ENCODE measurements at places on chromosomes 7 and 10.
A peak's percentile ranks its signal among the peaks of the same experiment; 100 is the strongest.

DNA sequence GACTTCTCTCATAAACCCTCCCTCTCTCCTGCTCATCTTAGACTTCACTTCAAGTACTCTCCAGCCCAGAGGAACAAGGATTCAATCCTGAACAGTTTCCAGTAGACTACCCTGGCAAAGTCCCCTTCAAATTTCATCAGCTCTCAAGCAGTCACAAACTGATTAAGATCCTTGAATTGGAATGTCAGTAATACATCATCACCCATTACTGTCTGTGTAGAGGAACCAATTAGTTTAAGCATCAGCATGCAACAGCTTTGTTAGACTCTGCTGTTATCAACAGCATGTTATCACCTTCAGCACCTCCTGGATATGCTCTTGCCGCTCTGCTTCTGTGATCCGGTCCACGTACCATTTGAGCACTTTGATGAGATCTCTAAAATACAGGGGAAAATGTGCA lies 307.0 kb upstream of the IMMP2L start:
- DNase-seq: no peak

- DNase-seq: peak; percentile 75
Measured at GRCh38 chr10:45420453-45421192, 46.6 kb downstream of the ALOX5 start.

DNA sequence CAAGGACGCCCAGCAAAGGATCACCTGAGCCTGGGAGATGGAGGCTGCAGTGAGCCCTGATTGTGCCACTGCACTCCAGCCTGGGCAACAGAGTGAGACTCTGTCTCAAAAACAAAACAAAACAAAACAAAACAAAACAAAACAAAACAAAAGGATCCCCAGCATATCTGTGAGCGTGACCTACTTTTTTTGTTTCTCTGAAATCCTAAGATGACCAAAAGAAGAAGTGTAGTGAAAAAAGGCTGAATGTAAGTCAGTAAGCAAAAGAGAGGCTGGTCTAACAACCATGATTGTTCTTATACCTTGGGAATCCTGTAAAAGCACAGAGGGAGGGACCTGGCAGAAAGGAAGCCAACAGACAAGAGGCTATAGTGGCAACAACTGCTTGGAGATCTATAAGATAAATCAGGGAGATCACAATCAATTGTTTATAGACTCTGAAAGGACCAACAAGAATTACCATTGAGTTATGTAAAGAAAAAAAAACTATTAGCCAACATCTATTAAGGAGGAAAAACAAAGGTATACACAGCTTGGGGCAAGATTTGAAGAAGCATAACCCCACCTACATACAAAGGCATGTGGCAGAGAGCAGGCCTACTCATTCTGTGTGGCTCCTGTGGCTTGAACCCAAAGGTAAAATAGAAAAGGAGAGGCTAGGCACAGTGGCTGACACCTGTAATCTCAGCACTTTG lies 255.2 kb upstream of the KLF14 start:
- no peak for DNase-seq

DNA sequence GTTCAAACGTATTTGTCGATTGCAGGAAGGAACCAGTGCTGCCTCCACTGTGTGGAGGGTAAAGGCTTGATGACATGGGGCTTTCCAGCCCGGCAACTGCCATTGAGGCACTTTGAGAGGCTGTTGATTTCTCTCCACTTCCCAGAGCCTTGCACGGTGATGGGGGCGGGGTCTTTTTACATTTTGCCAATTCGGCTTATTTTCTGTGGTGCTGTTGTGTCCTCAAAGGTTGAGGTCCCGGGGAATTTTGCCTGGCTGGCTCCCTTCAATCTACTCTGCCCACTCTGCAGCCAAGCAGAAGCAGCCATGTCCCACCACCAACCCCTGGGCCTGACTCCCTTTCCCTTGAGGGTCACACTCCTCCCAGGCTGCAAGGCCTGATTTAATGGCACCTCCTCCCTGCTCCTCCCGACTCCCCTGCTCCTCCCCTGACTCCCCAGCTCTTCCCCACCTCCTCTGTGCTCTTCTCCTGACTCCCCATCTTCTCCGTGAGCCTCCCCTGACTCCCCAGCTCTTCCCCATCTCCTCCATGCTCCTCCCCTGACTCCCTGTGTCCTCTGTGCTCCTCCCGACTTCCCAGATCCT lies 39.0 kb downstream of the OAT start:
- no peak for DNase-seq

DNA sequence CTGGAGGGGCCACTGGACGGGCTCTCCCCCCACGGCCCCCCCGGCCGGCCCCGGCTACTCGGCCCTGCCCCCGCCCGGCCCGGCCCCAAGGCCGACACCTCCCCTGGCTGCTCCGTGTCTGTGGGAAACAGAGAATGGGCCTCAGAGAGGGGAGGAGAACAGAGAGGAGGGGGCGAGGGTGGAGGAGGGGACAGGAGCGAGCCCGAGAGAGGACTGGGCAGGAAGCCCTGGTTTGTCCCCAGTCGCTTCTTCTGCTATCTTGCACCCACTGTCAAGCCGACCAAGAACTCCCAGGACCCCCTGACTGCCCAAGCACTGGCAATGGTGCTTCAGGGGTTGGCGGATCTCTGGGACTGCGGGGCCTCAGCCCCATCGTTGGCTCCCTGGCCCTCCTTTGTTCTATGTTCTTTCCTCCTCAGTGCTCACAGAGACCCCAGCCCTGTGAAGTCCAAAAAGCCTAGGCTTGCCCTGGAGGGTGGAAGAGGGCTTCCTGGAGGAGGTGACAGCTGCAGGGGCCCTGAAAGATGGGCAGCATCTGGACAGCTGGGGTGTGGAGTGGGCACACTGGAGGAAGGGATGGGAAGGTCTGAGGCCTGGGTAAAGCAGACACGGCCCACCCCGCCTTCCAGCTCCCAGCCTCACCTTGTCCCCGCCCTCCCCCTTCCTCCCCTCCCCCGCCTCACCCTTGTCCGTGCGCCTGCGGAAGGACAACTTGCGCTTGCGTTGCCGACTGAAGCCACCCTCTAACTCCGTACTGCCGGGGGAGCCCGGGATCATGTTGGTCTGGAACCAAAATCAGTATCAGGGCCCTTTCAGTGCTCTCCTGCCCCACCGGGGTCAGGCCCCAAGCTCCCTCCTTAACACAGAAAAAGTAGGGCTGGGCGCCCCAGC lies 30.1 kb downstream of the KCNH2 start:
- DNase-seq: no peak

GRCh38 chr7:1995426-1995825 lies 237.3 kb downstream of the MAD1L1 start:
- no peak for DNase-seq

GRCh38 chr7:23679898-23680413 lies at the start of gene FAM221A:
Gene FAM221A (plus strand): TSS chr7:23680199. CDS start chr7:23680219, 20 bp downstream.
- DNase-seq: peak; percentile 78

DNA sequence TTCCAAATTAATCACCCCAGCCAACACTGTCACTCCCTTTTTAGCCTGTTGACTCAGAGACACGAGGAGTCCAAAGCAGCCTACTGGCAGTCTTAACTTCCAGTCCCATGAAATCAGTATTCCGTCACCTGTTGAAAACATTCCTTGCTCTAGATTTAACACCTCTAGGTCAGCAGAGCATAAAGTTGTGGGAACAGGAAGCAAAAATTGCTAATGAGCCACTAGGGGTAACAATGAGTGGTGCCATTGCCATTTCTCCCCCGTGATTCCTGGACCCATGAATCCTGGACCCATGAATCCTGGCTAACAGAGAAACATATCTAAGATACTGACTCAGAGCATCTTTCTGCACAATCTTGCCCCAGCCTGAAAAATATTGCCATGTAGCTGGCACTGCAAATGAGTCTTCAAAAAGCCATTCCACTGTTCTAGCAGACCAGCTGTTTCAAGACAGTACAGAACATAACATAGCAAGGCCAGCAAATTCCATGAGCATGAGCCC lies 252.7 kb upstream of the PTER start:
- DNase-seq: no peak

GRCh38 chr10:30176182-30176581 lies 116.8 kb upstream of the JCAD start:
- peak; percentile 51 for DNase-seq

- no peak for DNase-seq
Measured at GRCh38 chr10:10223131-10223530, 794.5 kb upstream of the CELF2 start.

DNA sequence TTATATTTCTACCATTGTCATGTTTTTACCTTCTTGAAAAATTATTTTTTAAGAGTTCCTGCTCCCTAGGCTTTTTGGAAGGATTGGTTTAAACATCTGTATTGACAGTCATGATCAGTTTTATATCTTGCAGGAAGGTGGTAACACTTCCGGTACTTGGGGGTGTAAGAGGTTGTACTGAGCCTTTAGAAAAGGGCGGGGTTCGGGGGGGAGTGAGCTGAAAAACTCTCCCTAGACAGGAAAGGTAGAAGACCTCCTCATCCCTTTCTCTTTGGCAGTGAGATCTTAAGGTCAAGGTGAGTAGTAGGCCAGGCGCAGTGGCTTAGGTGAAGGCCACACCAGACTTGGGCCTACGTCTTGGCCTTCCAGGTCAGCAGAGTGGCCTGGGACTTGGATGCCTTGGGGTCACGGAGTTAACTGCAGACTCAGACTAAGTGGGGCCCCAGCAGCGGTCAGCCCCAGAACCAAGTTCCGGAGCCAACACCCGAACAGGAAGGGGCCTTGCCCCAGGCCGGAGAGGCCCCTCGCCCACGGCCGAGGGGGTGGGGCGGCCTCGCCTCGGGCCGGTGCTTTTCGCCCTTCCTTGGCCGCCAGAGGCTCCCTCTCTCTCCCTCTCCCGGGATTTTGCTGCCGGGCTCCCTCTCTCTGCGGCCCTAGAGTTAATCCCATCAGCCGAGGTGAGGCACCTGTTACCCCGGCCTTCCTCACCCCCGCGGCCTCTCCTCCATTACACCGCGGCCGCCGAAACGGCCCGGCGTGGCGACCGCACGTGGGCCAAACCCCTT lies at the start of gene PPP1R9A:
Gene PPP1R9A (plus strand): TSS at position 569 of the 785 bp plus-strand sequence. CDS start 2,520 bp downstream, outside the sequence.
- no peak for DNase-seq

DNA sequence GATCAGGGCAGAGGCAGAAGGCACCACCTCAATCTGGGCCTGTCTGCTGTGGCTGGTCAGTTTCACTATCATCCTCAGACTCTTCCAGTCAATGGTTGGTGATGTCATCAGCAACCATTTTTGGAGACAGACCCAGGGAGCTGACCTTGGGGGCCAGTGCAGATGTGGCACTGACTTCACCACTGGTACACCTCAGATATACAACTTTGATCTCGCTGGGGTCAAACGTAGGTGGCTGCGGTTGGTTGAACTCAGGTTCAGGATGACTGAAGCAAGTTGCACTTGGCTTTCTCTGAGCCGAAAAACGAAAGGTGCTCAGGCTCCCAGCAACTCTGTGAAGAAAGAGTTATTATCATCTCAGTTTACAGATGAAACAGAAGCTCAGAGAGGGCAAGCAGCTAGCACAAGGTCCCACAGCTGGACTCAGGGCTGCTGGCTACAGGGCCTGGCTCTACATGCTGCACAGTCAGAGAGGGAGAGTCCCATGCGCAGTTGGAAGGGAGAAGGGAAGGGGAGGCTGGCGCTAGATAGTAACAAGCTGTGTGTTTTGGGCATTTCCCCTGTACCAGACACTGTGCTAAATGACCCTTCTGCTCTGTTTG lies 27.2 kb downstream of the ANKRD16 start:
- DNase-seq: no peak

DNA sequence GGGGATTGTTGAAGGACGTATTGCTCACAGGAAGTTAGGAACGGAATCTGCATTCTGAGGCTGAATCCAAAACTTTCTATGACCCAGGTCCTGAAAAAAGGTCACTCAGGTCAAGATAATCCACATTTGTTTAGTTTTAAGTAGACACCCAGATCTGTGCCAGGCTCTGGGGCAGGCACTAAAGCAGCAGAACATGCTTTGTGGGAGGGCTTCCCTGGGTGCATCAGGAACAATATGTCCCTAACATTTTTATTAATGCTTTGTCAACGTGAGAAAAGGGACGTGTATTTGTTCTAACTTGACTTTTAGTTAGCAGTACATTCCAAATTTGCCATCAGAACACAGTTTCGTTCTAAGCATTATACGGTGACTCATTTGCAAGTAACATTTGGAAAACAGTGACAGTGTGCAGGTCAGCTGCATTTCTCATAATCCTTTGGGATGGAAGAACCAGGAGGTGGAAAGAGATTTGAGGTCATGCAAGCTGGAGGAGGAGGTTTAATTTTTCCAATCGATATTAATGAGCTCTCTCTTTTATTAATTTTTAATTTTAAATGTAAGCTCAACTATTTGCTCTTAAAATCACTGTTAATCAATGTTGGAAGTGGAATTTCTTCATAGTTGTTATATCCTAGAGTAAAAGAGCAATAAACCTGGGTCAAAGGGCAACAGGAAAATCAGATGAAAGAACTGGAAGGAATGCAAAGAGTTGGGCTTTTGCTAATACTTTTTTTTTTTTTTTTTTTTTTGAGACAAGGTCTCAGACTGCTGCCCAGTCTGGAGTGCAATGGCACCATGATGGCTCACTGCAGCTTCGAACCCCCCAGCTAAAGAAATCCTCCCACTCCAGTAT lies 35.0 kb downstream of the TAS2R41 start:
- DNase-seq: no peak

DNA sequence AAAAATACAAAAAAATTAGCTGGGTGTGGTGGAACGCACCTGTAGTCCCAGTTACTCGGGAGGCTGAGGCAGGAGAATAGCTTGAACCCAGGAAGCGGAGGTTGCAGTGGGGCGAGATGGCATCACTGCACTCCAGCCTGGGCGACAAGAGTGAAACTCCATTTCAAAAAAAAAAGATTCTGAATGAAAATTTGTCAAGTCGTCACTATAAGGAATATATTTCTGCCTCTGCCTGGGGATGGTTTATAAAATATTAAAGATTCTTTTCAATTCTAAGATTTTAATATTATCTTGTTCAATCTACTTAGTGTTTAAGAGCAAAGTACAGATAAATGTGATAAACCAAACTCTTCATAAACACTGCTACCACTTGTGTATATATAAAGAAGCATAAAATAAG lies 147.3 kb downstream of the NRBF2 start:
- no peak for DNase-seq

- peak; percentile 41 for DNase-seq
Measured at GRCh38 chr10:99467236-99467999, 37.0 kb upstream of the GOT1 start.

- peak; percentile 98 for DNase-seq
Measured at GRCh38 chr7:116524609-116525297, at the start of gene CAV1. Gene CAV1 (plus strand): TSS chr7:116525036. CDS start chr7:116525063, 27 bp downstream.

DNA sequence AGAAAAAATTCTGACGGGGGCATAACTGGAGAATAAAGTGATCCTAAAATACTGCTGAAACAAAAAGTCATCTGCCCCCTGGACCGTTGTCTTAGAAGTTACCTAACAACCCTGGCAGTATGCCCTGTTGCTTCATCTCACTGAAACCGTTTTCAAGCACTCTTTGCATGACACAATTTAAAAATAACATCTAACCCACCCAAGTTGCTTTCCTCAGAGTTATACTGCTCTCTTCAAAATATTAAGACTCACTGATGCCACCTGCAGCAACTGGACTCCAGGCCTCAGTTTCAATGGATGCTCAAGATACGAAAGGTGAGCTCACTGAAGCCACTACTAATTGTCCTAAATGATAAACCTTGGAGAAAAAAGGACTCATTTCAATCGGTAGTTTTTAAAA lies 57.4 kb downstream of the CDK6 start:
- DNase-seq: peak; percentile 74

All from RPMI7951 (cell line).